Fibroblast of lung (primary cell): ENCODE measurements at places on chromosomes 16 and 17. TPM values are rescaled to one million over a fixed set of nuclear protein-coding genes. Genes with fewer than 3 reads are reported as not detected.

DNA sequence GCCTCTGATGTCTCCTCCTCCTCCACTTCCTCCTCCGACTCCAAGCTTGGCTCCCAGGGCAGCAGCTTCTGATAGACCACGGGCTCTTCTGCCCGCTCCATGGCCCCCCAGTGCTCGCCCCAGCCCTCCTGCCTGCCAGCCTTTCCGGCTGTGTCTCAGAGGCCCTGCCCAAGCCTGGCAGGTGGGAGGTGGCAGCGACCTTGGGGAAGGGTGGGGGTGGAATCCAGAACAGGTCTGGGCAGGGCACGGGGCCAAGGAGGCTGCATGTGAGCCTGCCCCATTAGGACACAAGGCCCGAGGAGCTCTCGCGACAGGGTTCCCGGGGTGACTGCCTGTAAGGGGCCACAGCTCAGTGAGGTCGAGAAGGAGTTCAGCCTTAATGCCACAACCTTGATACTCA is at the start of gene GGT6:
GGT6 (minus strand) TSS at position 157 of the 400 bp plus-strand sequence; CDS start at position 101, 56 bp downstream.
- no peak for DNase-seq

GRCh38 chr17:62712171-62712581 is 84.7 kb downstream of the MRC2 start:
- DNase-seq: no peak

DNA sequence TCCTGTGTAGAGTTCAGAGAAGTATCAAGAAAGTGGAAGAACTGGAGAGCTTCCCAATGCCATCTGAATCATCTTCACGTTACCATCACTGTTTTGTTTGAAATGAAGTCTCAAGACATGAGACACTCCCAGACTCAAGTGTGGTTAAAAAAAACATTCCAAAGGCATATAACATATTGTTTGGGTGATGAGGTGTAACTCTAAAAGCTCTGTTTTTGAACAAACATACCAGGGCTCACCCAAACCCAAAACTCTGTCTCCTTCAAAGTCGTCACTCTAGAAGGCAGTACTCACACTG is 6.3 kb upstream of the ZCCHC14 start:
- DNase-seq: peak; percentile 86

The TMC5 gene
- not detected in 2 replicates for total RNA-seq

DNA sequence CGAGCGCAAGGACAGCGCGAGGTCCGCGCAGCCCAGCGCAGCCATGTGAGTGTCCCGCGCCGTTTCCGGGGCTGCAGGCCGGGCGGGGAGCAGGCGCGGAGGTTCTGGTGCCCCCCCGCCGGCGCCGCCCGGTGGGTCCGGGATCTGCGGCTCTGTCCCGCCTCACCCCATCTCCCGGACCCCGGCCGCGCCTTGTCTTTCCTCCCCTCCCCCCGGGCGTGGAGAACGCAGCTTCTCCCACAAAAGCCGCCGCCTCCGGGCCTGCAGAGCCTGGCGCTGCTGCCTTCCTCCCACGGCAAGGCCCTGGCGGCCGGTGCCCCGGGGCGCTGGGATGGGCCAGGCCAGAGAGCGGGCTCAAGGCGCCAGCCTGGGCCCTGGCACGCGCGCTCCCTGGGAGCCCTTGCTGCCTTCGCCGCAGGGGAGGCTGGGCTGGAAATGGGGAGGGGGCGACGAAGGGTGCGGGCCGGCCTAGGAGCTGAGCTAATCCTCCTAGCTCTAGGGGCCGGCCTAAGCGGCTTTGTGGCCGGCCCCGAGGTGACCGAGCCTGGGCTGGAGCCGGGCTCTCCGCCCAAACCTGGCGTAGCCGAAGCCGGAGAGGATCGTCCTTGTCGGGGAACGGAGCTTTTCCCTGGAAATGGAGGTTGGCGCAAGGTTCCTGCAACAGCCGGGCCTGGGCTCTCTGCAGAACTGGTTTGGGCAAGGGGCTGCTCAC is 397 bp downstream of the RIPOR1 start:
- DNase-seq: peak; percentile 48

DNA sequence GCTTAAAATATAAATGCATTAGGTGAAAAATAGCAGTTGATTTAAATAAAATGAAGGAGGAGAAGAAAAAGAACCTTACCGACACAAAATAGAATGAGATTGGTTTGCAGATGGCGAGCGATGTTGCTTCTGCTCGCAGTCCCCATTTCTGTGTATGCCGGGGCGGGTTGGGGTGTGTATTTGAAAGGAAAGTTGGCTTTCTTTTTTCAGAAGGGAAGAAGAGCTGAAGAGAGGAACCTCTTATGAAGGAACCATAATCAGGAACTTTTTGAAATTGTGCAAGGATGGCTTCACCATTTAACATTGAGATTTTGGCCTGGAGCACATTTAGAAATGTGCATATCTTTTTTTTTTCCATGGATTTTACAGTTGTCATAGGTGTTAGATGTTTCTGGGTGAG is at the start of gene IGSF6:
IGSF6 (minus strand) TSS at position 156 of the 400 bp plus-strand sequence; CDS start at position 146, 10 bp downstream.
- DNase-seq: no peak

- peak; percentile 93 for DNase-seq
Observed at GRCh38 chr17:68381076-68381900, 76.0 kb downstream of the WIPI1 start.

DNA sequence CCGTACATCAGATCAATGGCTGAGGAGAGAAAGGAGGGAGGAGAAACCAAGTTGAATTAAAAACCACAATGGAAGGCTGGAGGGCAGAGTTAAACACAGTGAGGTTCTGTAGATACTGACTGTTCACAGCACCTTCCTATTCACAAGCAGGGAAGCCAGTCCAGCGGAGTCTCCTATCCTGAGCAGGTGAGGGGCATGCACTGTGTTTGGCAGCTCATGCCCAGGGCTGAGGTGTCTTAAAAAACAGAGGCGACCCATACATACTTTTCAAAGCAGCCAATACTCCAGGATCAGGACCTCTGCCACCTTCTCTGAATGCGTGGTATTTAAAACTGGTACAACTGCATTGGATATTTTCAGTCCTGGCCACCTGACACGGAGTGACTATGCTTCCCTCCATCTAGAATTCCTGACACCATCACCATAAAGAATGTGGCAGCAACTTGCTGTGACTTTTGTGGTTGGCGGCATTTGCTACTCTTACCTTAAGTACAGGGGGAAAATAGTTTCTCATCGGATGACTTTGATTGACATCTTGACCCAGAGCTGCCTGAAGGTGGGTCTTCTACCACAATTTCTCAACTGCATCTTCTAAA is 21.5 kb downstream of the USP22 start:
- DNase-seq: no peak

DNA sequence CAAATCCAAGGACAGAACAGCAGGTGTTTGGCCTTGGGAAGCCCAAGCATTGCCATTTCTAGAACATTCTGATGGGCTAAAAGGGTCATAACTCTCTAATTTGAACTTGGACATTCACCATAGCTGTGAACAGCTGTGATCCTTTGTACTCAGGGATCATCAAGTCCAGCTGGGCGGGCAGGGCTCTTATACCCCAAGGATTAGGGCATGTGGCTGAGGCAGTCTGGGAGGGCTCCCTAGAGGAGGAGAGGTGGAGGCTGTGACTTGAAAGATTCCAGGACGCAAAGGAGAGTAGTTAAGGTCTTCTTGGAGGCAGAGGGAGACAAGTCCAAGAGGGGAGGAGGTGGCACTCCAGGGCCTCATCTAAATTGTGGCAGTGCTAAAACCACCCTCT is 233.1 kb upstream of the GSE1 start:
- DNase-seq: no peak

- DNase-seq: no peak
Observed at GRCh38 chr17:44840936-44841335, 6.7 kb upstream of the HIGD1B start.

DNA sequence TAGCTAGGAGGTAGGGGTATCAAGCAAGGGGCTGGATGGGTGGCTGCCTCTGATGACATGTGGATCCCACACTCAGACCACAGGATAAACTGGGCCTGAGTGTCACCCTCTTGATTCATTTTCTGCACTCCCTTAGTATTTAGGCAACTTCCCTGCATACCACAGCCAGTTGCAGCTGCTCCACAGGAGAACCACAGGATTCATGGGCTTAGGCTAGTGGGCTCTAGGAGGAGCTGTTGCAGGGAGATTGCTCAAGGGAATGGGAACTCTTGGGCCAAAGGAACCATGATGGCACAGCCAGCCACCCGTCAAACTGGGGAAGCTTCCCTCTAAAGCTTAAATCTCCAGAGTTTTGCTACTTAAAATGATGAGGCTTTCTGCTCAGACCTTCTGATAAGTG is 269.7 kb upstream of the ASIC2 start:
- DNase-seq: no peak

DNA sequence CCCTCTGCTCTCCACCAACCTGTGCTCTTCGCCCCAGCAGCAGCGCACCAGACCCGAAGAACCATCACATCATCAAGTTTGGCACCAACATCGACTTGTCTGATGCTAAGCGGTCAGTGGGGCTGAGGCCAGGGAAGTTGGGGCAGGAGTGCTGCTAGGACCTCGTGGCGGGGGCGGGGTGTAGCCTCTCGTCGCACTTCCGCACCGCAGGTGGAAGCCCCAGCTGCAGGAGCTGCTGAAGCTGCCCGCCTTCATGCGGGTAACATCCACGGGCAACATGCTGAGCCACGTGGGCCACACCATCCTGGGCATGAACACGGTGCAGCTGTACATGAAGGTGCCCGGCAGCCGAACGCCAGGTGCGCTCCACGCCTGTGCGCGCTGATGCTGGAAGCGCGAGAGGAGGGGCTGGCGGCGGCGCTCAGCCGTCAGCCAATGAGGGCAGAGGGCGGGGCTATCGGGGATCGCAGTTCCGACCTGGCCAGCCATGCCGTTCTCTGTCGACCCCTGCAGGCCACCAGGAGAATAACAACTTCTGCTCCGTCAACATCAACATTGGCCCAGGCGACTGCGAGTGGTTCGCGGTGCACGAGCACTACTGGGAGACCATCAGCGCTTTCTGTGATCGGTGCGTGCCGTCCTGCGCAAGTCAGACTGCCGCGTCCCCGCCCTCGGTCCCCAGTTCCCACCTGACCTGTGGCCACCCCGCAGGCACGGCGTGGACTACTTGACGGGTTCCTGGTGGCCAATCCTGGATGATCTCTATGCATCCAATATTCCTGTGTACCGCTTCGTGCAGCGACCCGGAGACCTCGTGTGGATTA is 3.2 kb upstream of the TMEM88 start:
- peak; percentile 85 for DNase-seq

GRCh38 chr16:50267651-50268050 is 1.3 kb downstream of the ADCY7 start:
- DNase-seq: no peak

- DNase-seq: peak; percentile 91
Observed at GRCh38 chr17:41697122-41697962, 8.7 kb downstream of the EIF1 start.

GRCh38 chr16:55482056-55482455 is 3.1 kb downstream of the MMP2 start:
- DNase-seq: peak; percentile 55
